ENCODE measurements at places on chromosomes 4 and X.
A peak's percentile ranks its signal among the peaks of the same experiment; 100 is the strongest.

GRCh38 chr4:180449395-180449956 lies 1793.7 kb upstream of the TENM3 start:
- no peak for DNase-seq

DNA sequence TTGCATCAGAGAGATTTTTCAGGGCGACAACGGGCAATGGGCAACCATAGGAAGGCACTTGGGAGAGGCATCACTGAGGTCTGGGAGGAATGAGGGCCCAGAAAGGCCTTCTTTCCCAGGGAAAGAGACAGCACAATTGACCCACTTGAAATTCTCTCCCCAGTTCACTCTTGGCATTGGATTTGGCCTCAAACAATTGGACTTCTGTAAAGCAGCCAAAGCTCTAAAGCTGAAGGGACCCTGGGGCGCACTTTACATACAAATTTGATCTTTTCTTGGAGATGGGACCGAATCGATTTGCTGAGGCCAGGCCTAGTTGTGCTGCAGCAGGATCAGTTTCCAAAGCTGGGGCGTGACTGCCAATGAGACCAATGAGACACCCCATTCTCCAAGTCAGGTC lies 3.2 kb downstream of the ARHGAP36 start:
- no peak for DNase-seq

DNA sequence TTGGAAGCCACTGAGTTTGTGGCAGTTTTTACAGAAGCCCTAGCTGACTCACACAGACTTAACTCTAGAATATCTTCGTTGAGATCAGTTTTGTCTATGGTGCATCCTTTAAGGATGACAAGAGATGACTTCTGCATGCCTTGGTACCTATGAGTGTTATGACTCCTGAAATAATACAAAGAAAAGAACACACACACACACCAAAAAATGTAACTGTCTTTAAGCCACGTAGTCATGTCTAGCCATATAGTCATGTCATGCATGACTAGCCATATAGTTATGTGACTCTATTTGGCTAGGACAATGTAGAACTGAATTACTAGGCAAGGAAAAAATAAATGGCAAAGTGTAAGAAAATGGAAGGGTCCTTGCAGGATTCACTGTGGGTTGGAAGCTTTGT lies 447.8 kb downstream of the NLGN4X start:
- DNase-seq, result no peak

GRCh38 chrX:39796856-39797255 lies 300.9 kb downstream of the BCOR start:
- DNase-seq, result peak; percentile 41

GRCh38 chr4:127304356-127304755 lies 328.4 kb upstream of the INTU start:
- peak; percentile 49 for DNase-seq

- no peak for DNase-seq
These were observed 345.8 kb upstream of the SPANXN1 start for GRCh38 chrX:144901521-144901920.

DNA sequence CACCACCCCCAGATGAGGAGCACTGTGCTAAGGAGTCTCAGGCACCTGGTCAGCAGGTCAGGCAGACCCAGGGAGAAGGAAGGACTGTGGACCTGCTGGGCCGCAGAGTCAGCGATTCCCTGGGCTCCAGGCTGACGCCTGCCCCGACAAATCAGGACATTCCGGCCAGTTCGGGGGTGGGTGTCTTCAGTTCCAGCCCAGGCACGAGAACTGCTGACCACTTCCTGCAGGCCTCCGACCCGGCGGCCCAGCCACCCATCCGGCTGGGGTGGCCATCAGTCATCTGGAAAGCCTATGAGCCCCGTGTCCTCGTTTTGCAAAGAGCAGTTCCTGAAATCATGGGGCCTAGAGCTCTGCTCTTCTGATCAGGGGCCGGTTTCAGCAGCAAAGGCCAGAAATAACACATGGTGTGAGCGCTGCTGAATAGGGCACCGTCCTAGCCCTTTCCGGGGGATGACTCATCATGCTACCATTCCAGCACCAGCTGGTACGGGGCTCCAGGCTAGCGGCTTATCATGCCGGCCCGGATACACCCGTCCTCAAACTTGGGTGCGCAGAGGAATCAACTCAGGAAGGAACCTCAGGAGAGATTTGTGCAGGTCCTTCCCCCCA lies 7.8 kb upstream of the SH3TC1 start:
- DNase-seq, result no peak

GRCh38 chr4:185576314-185576961 lies 41.1 kb upstream of the PDLIM3 start:
- no peak for DNase-seq

Measured in GM23248 (cell line).